NCI-H226 (cell line): ENCODE measurements at places on chromosomes 2 and 18.

DNA sequence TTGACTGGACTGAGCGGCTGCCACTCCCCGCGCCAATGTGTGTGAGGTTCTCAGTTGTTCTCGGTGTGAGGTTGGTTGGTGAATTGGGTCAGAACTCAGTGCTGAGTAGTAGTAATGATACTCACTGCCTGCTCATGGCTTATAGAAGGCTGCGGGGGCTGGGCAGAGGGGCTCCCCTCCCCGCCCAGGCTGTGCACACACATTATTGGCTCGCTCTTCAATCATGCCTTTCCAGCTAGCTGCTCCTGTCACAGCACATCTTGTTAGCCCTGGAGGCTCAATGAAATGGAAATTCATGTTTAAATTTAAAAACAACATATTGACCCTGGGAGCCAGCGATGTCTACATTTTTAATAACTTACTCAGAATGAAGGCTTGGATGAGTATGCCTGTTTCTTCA lies 152.8 kb downstream of the CELF4 start:
- no peak for DNase-seq

GRCh38 chr2:180169474-180169873 lies 162.4 kb upstream of the CWC22 start:
- DNase-seq = no peak

DNA sequence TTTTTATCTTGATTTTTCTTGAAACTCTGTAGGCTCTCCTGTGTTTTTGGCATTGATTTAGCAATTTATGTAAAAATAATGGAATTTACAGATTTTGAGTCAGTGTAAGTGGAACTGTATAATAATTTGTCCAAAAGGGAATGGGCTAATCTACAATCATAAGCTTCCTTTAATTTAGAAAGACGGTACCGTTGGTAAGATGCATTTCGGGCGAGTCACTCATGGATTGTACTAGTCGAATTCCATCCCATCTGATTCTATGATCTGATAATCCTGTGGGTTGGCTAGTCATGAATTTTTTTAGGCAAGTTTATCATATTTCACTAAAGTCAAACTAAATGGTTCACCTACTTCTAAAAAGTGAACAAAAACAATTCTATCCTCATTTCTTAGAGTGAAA lies 133.4 kb downstream of the ZNF407 start:
- peak; percentile 59 for DNase-seq

- DNase-seq = no peak
Observed at GRCh38 chr2:234081970-234082822, 31.7 kb downstream of the SPP2 start.

DNA sequence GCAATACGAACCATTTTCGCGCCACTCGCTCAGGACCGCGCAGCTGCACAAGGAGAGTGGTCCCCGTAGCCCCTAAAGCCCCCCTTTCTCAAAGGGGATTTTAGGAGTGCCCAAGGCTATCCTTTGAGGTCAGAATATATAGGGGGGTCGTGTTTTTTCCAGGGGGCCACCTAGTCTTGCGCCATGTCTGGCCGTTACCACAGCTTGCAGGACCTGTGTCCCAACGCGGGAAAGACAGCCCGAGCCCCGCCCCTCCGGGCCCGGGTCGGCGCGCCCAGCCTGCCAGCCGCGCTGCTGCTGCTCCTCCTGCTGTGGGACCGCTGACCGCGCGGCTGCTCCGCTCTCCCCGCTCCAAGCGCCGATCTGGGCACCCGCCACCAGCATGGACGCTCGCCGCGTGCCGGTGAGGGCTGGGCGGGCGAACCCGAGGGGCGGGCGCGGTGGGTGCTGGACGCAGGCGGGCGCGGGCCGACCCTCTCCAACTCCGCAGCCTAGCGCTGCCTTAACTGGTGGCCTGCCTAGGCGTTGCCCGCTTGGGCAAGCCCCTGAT lies at the start of gene CDCA7:
Gene CDCA7, plus strand, starts transcription at position 291 of the 550 bp plus-strand sequence. Its CDS starts 92 bp downstream, at position 383.
- peak; percentile 52 for DNase-seq

DNA sequence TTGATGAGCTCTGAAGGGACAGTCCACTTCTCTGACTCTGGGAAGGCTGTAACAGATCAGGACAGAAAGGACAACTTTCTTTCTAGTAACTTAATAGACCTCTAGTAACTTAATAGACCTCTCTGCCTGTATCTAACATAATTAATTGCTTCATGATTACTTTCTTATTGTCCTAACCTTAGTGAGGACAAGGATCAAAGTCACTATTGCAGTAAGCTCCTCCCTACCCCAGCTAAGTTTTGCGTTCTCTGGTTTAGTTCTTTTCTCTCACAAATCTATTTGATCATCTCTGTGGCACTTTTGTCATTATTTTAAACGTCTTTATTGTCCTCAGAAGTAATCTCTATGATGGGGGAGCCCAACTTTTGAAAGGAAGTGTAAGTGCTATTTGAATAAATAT lies 125.5 kb upstream of the UGP2 start:
- DNase-seq = no peak

DNA sequence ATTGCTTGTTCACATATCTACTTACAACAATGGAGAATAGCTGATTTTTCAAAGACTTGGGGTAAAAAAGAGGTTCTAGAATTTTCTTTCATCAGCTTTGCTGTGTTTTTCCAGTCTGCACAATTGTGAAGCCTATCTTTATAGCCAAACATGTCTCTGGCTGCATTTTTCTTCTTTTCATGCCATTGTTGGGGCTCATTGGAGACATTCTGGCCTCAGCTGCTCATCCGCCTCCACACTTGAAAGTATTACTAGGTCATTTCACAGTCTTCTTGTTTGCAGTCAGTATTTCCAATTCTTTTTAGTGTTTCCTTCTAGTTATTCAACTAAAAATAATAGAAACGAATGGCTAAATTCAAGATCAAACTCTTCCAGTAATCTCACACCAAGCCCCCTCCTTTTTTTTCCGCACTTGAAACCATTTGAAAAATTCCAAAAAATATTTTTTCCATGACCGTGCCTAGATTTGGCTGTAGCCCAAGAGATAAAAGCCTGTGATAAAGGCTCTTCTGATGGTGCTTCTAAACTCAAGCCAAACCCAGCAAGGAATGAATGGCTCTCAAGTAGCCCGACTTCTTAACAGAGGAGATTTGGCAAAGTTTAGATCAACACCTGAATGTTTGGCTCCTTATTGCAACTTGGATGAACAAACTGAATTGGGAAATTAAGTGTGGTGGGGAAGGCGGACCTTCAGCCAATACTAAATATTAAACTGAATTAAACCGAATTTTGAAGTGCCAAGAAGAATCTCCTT lies 103.4 kb downstream of the NRP2 start:
- DNase-seq = no peak

DNA sequence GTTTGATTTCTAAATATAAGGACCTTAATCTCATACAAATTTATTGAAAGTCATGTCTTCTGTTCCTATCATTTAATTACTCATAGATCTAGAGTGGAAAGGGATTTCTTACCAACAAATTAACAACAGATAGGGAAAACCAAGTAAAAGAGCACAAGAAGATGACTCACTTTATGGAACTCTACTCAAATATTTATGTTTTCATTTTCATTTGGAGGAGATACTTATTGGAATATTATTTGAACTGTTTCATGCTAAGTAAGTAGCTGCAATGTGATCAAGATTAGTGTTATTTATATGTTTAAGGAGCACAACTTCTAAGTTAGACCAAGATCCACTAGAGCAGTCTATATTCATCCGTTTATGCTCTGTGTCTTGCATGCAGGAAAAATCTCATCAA lies 1.3 kb downstream of the NT5C1B start:
- DNase-seq = no peak

GRCh38 chr2:46887028-46887885 lies 28.3 kb downstream of the MCFD2 start:
- DNase-seq = no peak

GRCh38 chr18:78421392-78421791 lies 558.2 kb upstream of the SALL3 start:
- DNase-seq = no peak

DNA sequence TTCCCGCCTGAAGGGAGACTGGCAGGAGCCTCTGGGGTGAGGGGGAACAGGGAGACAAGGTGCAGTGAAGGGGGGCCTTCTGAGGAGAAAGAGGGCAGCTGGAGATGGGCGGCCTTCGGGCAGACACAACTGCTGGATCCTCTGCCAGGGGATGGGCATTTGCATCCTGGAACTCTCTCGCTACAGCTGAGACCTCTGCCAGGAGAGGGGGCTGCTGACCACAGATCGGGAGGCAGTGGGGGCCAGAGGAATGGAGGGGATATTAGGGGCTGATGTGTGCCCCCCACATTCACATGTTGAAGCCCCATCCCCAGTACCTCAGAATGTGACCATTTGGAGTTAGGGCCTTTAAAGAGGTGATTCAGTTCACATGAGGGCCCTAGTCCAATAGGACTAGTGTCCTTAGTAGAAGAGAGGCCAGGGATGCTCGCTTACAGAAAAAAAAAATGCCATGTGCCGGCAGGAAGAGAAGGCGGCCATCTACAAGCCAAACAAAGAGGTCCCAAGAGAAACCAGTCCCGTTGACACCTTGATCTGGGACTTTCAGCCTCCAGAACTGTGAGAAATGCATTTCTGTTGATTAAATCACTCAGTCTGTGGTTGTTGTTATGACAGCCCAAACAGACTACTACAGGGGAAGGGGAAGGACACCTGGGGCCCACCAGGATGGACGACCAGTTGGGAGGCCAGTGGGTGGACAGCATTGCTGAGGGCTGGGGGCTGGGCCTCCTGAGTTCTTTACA lies 50.0 kb downstream of the TRABD2A start:
- DNase-seq = no peak

DNA sequence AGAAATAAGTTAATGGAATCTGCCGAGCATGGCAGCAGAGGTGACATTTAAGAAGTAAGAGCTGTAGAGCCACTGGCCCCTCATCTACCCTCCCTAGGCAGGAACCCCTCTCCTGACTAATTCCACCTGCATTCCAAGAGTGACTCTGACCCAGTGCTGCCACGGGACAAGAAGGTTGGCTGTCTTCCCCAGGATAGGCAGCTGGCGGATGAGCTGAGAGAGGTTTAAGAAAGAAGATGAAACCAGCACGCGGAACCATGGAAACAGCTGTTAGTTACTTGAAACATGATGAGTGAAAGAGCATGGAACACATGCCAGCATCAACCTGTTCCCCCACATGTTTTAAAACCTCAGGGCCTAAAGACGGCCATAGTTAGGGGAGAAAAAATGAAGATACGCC lies 74.1 kb downstream of the RND3 start:
- no peak for DNase-seq

GRCh38 chr2:231001036-231001435 lies 5.1 kb downstream of the SPATA3 start:
- DNase-seq = no peak

DNA sequence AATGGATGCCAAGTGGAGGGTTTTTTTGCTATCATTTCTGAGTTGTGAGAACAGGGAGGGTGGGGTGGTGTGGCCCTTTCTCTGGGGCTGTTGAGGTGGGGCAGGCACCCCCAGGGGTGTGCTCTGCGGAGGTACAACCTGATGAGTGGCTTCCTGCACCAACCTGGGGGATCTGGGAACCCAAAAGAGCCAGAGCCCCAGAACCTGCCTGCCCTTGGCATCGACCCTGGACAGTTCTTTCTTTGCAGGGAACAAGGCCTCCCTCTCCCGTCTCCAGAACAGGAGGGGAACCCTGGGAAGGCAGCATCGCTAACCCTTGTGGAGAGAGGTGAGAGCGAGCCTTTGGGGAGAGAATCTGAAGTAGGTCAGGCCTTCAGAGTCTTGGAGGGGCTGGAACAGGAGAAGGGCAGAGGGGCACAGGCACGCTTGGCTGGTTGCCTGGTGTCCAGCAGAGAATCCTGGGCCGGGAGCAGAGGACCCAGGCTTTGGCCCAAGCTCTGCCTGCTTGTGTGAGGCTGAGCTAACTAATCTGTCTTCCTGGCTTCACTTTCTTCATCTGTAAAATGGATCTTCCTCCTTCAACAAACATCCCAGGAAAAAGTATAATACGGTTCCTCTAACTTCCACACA lies 84.9 kb downstream of the RHOB start:
- no peak for DNase-seq

DNA sequence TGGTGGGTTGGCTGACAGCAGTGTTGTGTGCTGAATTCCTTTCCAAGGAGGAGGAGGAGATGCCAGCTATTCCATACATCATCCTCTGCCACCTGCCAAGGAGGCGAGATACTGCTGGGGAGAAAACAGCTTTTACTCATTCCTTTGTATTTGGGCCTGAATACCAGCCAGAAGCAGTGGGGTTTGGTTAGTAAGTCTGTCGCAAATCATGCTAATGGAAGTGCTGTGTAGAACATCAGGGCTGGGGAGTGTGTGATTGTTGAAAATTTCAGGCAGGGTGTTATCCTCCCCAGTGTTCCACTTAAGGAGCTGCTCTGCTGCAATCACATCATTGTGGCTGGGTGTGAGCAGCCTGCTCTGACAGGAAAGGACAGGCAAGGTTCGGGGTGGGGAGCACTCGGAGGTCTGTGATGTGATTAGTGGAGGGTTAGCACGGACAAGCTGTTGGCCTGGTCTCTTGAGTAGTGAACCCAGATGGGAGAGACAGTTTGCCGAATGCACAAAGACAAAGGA lies 128.2 kb upstream of the DLX2 start:
- DNase-seq = peak; percentile 97

DNA sequence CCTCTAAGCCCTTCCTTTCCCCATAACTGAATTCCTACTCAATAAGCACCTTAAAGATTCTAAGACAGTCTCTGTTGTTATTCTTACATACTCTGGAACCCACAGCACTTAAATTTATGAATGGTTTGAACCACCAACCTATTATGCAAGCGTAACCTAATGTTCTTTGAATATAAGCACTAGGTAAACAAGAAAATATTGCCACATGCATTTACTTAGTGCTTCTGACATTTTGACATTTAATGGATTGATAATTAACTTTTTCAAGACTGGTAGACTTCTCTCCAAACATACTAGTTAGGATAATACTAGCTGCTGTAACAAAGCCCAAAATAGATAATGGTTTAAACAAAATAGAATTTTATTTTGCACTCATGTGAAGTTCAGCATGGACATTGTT lies 164.8 kb downstream of the ARHGAP15 start:
- no peak for DNase-seq

DNA sequence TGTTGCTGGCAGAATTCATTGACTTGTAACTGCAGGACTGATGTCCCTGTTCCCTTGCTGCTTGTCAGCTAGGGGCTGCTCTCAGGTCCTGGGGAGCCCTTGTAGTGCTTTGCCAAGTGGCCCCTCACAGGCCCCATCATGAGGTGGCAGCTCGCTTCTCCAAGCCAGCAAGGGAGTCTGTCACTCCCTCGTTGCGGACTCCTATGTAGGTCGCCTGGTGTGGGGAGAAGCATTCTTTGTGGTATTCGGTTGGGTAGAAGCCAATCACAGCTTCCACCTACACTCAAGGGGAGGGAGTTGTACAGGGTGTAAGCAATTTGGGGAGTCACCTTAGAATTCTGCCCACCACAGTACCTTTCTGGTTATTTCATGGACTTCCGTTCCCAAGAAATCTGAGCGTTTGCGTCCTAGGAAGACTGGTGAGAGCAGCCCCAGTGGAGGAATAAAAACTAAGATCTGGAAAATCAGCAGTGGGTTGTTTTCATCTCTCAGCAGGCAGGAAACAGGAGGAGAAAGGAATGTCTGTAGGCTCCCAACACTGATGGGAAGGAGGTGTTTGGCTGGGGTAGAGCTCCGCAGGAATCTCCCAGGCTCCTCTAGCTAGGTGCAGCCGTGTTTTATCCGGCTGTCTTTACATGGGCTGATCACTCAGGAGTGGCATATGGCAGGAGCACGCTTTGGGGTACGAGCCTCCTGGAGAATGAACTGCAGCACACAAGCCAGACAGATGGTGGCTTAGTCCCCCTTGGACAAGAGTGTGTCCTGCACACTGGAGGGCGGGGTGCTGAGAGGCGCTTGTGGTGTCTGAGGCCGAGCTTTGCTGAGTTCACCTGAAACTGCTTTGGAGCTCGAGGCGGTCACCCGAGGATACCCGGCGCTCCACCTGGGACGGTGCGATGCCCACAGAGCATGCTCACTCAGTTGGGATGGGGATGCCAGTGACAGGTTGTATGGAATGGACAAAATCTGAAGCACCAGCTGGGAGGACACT lies 58.3 kb downstream of the LDLRAD4 start:
- DNase-seq = no peak

- DNase-seq = no peak
Observed at GRCh38 chr2:121804340-121804739, 48.9 kb downstream of the TSN start.
